ENCODE measurements at places on chromosomes 3 and 15. TPM values are rescaled to one million over a fixed set of nuclear protein-coding genes. Genes with fewer than 3 reads are reported as not detected.

IP6K1 gene
- total RNA-seq: 66.0 TPM

IQCH gene
- 2.5 TPM for total RNA-seq

CAPN3 gene
- total RNA-seq: 0.94 TPM

CACNA1D gene
- total RNA-seq: not detected

COLQ gene
- total RNA-seq: 1.7 TPM

P2RY1 gene
- 0.76 TPM for total RNA-seq

RAB7A gene
- 57.0 TPM for total RNA-seq
